ENCODE measurements at places on chromosomes 7 and 10.

GRCh38 chr7:99092064-99092720, 51.7 kb downstream of the SMURF1 start:
- no peak for DNase-seq

DNA sequence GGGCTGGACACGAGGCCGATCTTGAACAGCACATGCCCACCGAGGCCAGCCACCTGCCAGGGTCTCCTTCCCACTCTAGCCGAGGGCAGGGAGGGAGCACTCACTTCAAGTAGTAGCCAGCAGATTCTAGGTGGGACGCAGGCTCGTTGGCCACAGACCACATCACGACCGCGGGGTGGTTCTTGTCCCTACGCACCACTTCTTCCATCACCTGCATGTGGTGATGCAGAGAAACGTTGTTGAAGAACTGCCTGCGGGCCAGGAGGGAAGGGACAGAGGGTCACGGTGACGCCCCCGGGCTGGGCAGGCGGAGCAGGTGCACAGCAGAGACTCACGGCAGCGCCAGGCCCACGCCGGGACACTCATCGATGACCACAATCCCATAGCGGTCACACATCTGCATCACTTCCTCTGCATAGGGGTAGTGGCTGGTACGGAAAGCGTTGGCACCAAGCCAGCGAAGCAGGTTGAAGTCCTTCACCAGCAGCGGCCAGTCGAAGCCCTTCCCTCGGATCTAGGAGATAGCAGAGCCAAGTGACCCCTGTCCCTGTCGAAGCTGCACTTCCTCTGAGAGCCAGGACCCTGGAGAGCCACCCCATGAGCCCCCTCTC, 7.7 kb downstream of the GUSB start:
- no peak for DNase-seq

- no peak for DNase-seq
Measured at GRCh38 chr7:141227454-141227853, 153.6 kb downstream of the TMEM178B start.

GRCh38 chr10:27285093-27285492, 44.5 kb upstream of the ACBD5 start:
- no peak for DNase-seq

- DNase-seq = no peak
Measured at GRCh38 chr10:23157691-23158369, 34.3 kb upstream of the PTF1A start.

GRCh38 chr10:72344932-72345331, 9.8 kb downstream of the DNAJB12 start:
- no peak for DNase-seq

DNA sequence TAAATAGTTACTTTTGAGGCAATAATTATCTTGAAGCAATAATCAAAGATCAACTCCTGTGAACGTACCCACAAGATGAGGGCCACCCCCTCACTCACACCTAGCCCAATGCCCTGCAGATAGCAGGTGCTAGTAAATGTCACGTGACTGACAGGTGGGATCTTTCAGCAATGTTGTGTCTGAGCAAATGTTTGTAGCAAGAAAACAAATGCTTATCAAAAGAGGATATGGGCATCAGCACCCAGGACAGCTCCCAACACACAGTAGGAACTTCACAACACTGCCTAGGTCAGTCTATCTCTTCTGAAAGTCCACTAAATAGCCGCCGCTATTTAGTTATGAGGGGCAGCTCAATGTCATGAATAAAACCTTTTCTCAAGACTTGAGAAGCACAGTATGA, 120.8 kb upstream of the PDLIM1 start:
- DNase-seq = no peak

DNA sequence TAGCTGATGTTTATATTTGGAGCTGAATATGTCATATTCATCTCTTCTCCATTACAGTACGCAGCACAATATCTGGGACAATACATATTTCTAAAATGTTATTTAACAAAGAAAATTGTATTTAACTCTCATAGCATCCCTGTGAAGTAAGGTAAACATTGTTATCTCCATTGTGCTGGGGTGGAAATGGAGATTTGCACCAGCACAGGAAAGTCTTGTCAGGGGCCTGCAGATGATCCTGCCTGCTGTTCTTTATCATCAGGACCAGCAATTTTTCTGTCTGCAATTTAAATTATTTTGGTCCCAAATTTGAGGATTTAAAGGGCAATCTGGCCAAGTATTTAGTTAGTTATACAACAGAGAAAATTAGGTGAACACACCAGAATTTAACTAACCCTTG, 144.4 kb downstream of the CPED1 start:
- DNase-seq = no peak

- DNase-seq = no peak
Measured at GRCh38 chr10:126849646-126850045, 55.6 kb upstream of the DOCK1 start.

GRCh38 chr7:114156178-114156577, 237.4 kb upstream of the PPP1R3A start:
- no peak for DNase-seq

DNA sequence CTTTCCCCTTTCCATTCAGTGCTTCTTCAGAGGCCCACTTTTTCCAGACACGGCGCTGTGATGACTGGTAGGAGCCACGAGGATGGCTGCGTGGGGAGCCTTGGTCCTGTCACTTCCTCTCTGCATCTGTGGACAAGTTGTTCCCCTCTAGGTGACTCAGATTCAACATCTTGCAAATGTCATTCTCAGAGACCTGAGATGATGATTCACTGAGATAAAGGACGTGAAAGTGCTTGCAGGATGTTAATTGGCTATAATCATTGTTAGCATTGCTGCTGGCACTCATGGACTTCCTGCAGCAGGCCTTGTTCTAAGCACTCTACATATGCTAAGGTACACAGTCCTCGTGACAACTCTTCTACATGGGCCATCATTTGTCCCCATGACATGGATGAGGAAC, 489.8 kb upstream of the ZMIZ1 start:
- DNase-seq = no peak

GRCh38 chr10:130012129-130012528, 48.1 kb upstream of the EBF3 start:
- DNase-seq = no peak

GRCh38 chr7:390761-391410, 100.9 kb downstream of the FOXL3 start:
- no peak for DNase-seq

- no peak for DNase-seq
Measured at GRCh38 chr7:158315326-158315725, 272.3 kb downstream of the PTPRN2 start.

- DNase-seq = no peak
Measured at GRCh38 chr10:22002591-22003176, 846 bp downstream of the DNAJC1 start.
